ENCODE measurements at places on chromosomes 12 and 14.

DNA sequence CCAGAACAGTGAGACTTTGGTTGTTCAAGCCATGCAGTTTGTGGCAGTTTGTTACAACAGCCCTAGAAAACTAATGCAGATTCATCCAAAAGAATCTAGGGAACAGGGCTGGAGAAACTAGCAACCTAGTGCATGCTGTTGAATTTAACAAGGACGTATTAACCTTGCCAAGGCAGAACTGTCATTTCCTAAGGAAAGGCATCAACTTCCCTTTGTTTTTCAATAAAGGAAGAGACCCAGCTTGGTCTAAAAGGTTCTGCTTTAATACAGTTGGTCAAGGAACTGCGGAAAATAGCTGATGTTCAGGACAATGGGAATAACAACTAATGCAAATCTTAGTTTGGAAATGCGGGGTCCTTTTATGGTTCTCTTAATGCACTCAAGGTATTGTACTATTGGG, 11.5 kb downstream of the AK7 start:
- DNase-seq, result no peak

GRCh38 chr12:46831335-46832129, 5.7 kb upstream of the SLC38A4 start:
- DNase-seq, result no peak

GRCh38 chr12:38162013-38162412, 154.6 kb upstream of the ALG10B start:
- no peak for DNase-seq

GRCh38 chr12:114508529-114509129, 102.7 kb upstream of the TBX5 start:
- DNase-seq, result peak; percentile 64

DNA sequence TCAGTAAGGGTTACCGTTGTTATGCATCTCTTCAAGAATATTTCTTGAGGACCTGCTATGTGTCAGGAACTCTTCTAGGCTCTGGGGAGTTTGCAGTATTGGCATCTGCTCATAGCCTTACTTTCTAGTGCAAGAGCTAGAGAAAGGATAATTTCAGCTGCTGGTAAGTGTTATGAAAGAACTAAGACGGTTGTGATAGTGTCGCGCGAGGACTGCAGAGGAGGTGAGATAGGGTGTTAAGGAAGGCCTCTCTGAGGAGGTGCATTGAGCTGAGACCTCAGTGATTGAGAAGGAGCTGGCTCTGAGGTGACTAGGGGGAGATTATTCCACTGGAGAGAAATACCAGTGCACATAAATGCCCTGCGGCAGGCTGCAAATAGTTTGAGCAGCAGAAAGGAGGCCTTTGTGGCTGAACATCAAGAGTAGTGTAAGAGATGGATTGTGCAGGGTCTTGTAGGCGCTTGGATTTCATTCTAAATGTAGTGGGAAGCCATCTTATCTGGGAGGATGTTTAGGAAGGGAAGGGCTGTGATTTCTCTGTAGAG, 824 bp downstream of the DDX55 start:
- DNase-seq, result no peak

- DNase-seq, result no peak
Observed at GRCh38 chr12:65534238-65534841, 255.9 kb downstream of the MSRB3 start.

DNA sequence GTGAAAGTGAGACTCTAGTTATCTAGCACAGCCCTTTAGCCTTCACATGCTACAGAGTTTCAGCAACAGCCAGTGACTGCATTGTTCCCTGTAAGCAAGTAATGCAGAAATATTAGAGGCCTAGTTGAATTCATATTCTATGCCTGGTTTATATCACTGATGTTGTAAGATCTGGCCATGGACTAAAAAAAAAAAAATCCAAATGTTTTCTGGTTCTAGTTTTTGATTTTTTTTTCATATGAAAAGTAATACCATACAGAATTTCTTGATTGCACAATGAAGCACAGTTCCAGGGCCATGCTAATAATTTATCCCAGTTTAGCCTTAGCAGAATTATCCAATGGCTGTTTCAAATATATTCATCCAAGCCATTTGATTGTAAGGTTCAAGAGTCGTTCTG, 341.5 kb upstream of the DDHD1 start:
- no peak for DNase-seq

DNA sequence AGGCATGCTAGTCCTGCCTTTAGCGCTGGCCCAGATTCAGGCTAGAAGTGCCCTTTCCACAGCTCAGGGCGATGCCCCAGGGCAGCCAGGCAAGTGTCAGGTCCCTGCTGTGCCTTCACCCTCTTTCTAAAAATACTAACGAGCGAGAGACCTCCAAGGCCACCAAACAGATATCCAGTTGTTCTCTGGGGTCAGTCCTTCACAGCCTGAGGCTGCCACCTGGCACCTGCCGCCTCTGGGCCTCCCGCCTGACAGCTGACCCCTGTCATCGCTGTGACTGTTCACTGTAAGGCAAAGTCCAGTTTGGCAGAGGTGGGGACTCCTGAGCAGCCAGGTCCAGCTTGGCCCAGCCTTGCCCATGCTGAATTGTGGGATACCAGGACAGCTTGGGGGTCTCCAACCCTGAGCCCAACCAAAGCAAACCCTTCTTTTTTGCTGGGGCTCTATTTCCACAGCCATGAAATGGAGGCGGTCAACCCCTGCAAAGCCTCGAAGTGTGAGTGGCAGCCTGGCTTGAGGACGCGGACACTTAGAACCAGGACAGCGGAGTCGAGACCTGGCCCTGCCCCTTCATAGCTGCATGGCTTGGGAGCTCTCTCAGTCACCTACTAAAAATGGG, 79.9 kb downstream of the NINJ2 start:
- no peak for DNase-seq

GRCh38 chr12:110776410-110776809, 33.7 kb upstream of the PPP1CC start:
- peak; percentile 14 for DNase-seq

DNA sequence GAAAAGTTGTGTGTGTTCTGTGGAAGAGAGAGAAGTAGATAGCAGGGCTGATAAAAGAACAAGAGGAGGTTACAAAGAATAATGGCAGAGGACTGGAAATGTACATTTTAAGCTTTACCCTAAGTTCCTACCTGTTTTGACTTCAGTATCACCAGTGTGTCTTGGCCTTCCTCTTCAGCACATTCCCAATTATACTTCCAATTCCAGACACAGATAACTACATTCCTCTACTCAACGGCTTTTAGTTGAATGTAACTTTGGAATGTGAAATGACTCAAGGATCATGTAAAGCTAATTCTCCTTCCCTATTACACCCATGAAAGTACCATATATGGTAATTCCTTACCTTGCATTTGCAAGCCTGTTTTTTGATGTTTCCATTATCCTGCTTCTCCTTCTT, 5.0 kb downstream of the MGST1 start:
- no peak for DNase-seq

DNA sequence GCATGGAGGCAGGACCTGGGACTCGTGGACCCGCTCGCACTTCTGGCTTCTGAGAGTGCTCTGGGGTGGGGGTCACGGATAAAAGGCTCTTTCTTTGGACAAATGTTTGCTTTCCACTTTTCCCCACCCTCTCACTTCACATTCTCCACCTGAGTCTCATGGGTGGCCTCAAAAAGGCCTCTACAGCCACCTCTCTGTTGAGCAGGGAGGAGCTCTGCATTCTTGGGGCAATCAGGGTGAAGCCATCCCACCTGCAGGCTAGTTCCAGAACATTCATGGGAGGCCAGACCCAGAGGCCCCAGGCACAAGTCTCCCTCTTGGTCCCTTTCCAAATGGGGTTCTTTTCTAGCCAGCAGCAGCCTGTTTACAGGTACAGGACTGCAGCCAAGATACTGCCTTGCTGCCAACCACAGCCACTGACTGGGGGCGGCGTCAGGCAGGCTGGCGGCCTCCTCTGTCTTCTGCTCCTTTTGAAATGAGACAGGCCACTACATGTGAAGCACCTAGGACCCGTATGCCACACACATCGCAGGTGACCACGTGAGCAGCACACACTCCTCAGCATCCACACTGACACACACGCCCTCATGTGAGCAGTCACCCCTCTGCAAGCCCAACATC, 18.2 kb upstream of the CEBPE start:
- DNase-seq, result no peak

DNA sequence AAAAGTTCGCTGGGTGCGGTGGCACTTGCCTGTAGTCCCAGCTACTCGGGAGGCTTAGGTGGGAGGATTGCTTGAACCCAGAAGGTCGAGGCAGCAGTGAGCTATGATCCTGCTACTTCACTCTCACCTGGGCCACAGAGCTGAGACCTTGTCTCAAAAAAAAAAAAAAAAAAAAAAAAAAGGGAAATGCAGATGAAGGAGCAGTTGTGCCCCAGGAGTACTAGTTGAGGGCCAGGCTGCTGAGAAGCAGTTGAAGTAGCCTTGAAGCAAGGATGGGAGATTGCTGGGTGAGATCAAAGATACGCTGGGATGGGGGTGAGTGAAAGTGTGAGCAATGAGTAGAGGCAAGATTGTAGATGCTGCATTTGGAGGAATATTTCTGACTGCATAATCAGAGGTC, 93.4 kb upstream of the DNM1L start:
- DNase-seq, result no peak

DNA sequence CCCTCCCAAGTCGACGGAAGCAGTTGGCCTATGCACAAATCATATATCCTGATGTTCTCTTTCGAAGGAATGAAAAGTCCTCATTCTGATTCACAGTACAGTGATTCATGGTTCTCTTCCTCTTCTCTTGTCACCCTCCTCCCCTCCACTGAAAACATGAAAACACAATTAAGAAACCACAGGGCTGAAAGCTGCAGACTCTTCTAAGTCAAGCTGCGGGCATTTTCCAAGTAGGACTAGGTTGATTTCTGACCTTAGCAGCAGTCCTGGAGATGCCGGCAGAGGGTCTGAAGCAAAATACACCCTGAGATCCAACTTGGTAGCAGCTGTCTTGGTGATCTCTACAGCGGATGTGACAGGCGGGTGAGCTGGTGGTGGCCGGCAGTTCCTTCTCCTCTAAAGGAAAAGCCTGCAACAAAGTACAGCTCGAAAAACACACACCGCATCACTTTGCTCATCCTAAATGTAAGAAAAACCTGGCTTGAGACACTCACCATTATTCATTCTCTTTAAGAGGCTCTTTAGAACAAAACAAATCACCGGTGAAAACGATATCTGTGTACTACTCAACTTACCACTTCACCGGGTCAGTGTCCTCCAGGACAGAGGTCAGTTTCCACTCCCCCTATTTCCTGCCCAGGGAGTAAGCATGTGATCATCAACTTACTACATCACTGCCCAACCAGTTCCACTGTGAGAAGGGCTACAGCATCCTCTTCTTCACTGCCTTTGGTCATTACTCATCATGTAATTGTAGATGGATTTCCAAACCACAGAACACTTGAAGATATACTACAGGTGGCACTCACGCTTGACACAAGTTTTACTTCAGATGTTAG, 6.0 kb downstream of the TMCC3 start:
- DNase-seq, result no peak

DNA sequence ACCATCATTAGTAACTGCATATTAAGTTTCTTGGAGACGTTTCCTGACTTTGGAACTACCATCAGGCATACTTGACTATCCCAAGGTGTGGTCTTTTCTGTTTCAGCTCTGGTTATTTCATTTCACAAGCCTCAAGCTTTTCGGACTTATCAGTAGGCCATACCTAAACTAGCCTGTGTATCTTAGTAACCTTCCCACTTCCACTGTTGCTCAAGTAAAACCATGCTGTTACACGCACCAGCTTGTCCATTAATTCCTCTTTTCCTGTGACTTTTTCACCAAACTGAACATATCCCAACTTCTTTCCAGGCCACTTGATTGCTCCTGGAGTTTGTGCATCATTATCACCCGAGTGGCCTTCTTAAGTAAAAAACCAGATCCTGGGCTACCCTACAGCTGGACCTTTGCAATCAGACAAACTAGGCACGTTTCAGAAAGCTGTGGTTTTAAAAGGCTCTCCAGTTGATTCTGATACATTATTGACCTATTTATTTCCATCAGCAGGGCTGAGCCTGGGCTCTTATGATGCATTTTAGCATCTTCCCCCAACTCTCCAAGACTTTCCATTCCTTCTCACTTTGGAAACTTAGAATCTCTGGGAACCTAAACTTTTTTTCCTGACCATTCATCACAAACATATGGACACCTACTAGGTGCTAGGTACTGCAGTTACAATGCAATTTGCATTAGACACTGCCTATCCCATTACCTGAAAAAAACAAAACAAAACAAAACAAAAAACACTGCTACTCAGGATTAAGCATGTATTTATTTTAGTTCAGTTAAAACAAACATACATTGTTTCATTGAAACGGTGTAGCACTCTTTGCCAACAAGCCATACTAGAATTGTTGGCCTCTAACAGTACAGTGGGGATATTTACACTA, 14.9 kb downstream of the SLC38A2 start:
- no peak for DNase-seq

DNA sequence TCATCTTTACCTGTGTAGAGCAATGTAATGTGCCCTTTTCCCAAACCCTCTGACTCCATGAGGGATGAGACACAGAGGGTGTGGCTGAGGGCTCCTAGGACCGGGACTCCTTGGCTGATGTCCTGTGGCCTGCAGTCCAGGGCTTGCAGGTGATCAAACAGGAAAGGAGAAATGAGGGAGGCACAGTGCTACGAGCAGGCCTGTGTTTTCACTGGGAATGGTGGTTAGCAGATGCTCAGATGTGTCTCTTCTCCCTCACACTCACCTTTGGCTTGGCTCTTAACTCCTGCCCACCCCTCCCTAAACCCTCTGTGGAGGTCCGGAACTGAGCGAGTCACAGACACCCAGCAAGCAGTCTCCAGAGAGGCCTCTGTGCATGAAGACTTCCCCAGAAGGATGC, 254.4 kb downstream of the DAD1 start:
- DNase-seq, result no peak

DNA sequence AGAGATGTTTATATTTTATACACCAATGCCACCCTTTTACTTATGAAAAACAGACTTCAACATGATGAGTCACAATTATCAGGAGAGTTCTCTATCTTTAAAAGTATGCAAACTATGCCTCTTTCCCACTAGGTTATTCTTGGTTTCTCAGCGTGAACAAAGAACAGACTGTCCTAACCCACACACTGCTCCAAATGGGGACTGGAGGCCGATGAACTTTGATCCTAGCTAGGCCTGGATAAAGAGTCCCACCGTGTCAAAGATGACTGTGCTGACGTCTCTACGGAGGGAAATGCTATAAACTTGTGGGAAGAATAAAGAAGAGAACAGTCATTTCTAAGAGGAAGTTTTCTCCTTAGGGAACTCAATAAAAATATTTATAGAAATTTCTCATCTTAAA, 160.1 kb downstream of the EPS8 start:
- DNase-seq, result no peak

- no peak for DNase-seq
Observed at GRCh38 chr12:57455374-57456144, 452 bp downstream of the INHBE start.

GRCh38 chr14:94097091-94097490, 13.4 kb upstream of the IFI27 start:
- no peak for DNase-seq

GRCh38 chr14:25955772-25956171, 642.1 kb downstream of the NOVA1 start:
- no peak for DNase-seq

- DNase-seq, result no peak
Observed at GRCh38 chr12:53325511-53326061, 4.2 kb upstream of the AAAS start.

- no peak for DNase-seq
Observed at GRCh38 chr14:23646648-23647549, 10.7 kb downstream of the DHRS2 start.

- DNase-seq, result no peak
Observed at GRCh38 chr12:106082216-106083175, 56.3 kb downstream of the NUAK1 start.

Data from CD4-positive, alpha-beta T cell treated with Interleukin-4 for 1 hour (primary cell).